Astrocyte of the spinal cord (primary cell): ENCODE measurements at places on chromosomes 3 and 15.

DNA sequence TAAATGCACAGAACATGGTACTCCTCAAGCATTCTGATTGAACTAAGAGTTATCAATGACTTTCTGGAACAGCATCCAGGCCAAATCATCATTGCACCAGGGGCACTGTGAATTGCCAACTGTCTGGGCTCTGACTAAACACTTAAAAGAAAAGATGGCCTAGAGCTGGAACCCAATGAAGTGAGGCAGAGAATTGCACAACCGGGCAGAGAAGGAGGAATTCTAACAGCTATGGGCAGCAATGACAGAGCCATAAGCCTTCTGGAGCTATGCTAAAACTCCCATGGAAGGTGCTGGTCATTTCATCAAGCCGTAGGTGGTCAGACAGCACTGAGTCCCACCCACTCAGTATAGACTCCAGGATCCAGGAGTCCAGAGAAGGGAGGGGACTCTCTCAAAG, 48.1 kb upstream of the OXTR start:
- no peak for DNase-seq

DNA sequence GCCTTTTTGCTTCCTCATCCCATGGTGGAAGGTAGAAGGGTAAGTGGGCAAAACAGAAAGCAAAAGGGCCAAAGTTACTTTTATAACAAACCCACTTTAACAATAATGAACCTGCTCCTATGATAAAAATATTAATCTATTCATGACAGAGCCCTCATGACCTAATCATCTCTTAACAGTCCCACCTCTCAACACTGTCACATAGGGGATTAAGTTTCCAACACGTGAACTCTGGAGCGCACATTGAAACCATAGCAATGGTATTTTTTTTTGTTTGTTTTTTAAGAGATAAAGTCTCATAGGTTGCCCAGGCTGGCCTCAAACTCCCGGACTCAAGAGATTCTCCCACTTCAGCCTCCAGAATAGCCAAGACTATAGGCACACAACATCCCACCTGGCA, 30.7 kb downstream of the KATNBL1 start:
- DNase-seq = no peak

DNA sequence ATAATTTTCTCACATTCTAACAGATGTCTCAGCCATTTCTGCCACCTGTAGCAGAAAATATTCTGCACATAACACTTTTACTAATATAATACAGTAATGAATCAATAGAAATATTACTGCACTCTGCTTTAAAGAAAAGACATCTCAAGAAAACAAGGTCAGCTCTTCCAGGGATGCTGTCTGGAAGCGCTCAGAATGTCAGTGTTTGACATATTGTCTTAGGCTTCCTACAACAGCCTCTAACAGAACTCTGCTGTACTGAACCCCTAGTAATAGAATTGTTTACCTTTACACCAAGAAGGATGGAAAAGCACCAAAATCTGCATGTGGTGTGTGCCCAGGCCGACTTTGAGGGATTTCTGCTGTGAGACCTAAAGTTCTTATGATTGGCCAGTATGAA, 61.9 kb upstream of the FSTL1 start:
- DNase-seq = no peak

- DNase-seq = no peak
Observed at GRCh38 chr15:57655809-57656208, 50.7 kb upstream of the POLR2M start.

- DNase-seq = no peak
Observed at GRCh38 chr3:32620611-32621310, 50.1 kb upstream of the DYNC1LI1 start.
